Forelimb muscle (tissue), 1 donor: ENCODE measurements at places on chromosomes 2 and 18. TPM values are rescaled to one million over a fixed set of nuclear protein-coding genes. Genes with fewer than 3 reads are reported as not detected.

NCKAP5 gene
- 3.3 TPM for polyA plus RNA-seq

SULT1C4 gene
- 16.6 TPM for polyA plus RNA-seq

GREB1L gene
- polyA plus RNA-seq: 10.6 TPM

PAX8 gene
- polyA plus RNA-seq: 1.9 TPM

RNU2-63P gene
- polyA plus RNA-seq: not detected

GRCh38 chr2:200275295-200276013 lies 31.0 kb upstream of the SPATS2L start:
- no peak for DNase-seq

- no peak for DNase-seq
These were observed 1341.8 kb upstream of the NXPH2 start for GRCh38 chr2:140122001-140122400.

DNA sequence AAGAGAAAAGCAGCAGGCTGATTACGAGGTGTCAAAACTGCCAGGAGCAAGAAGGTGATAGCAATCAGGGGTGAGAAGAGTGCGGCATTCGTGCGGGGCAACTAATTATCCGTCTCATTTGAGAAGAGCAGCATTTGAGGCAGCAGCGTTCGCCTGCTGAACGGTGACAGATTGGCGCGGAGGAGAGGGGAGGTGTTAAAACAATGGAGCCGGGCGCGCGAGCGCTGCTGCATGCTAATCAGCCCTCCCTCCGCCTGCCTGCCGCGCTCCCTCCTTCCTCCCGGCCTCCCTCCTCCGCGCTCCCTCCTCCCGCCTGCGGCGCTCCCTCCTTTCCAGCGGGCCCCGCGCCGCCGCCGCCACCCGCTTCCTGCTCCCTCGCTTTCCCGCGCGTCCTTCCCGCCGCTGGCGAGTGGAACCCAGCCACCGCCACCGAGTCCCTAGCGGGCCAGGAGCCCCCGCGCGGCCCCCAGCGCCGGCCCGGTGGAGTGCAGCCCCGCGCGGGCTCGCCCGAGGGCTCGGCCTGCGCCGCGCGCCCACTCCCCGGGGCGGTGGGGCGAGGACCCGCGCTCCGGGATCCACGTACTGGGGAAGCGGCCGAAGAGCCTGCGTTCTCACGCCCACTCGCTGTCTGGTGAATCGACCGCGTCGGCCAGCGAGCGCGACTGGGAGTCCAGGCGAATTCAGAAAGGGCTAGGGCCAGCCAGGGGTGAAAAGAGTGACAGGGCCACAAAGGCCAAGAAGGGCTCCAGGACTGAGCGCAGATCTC lies 69.5 kb upstream of the PSMD14 start:
- DNase-seq: no peak

DNA sequence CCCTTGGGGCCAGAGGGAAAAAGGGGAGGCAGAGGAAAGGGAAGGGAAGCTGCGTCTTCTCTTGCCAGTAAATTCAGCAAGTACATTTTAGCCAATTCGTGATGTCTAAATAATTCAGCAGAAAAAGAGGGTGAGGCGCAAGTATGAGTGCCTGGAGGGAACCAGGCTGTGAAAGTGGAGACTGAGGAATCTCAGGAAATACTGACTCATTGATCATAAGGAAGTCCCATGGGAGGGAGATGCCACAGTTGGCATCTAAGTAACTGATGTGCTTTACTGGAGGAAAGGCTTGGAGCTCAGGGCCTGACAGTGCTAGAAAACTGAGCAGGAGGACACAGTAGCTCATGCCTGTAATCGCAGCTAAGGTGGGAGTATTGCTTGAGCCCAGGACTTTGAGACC lies 31.1 kb downstream of the KIF5C start:
- no peak for DNase-seq

- no peak for DNase-seq
These were observed 129.6 kb upstream of the DNAJC10 start for GRCh38 chr2:182586426-182586825.

GRCh38 chr2:98727369-98728087 lies 3.4 kb downstream of the MGAT4A start:
- no peak for DNase-seq

DNA sequence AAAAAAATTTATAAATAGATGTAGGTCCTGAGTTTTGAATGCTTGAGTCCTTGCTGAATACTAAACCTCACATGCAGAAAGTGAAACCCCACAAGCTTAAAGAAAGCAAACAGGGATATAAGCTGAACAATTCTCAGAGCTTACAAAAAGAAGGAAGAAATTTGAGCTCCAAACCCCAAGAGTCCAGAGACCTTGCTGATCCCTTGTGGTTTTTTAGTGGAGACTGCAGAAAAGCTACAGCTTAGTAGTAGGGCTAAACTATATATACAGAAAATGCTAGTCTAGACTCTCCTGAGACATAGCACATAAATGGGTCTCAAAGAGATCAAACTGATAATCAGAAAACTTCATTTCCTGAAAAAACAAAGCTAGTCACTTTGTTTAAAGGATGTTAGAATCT lies 1548.1 kb upstream of the ZEB2 start:
- DNase-seq: no peak
